Dermis blood vessel endothelial cell (primary cell): ENCODE measurements at places on chromosomes 16 and 17. TPM values are rescaled to one million over a fixed set of nuclear protein-coding genes. Genes with fewer than 3 reads are reported as not detected.

DNA sequence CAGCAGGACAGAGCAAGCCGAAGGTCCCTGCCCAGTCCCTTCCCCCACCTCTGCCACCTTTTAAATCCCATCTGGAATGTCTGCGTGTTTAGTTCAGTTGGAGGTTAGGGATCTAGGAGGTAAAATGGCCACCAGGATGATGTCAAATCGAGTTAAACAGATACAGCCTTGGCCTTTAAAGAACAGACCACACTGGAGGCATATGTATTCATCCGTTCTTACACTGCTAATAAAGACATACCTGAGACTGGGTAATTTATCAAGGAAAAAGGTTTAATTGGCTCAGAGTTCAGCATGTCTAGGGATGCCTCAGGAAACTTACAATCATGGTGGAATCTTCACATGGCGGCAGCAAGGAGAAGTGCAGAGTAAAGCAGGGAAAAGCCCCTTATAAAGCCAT, 167.8 kb upstream of the CACNG5 start:
- no peak for DNase-seq

GRCh38 chr17:57892820-57893595, 43.2 kb upstream of the MRPS23 start:
- DNase-seq: peak; percentile 88

DNA sequence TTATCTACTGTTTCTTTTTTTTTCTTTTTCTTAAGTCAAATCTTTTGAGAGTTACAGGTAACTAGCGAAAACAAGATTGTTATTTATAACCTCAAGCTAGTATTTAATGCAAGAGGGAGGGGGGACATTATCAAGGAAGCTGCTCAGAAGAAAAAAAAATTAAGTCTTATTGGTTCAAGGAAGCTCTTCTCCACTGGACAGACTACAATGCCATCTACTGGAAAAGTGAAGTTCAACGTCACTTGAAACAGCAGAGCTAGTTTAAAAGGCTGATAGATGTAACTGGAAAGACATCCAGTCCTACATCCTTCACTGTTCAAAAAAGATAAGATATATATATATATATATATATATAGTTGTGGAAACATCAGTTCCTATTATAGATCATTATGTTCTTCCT, 418.0 kb upstream of the PSMD7 start:
- DNase-seq: peak; percentile 78

- no peak for DNase-seq
Observed at GRCh38 chr16:80993834-80994233, 12.9 kb downstream of the CMC2 start.

TNRC6A gene
- 31.4 and 47.1 TPM in 2 replicates for total RNA-seq
